Bronchial smooth muscle cell (primary cell): ENCODE measurements at places on chromosomes 3 and 15. TPM values are rescaled to one million over a fixed set of nuclear protein-coding genes. Genes with fewer than 3 reads are reported as not detected.

The ZWILCH gene
- total RNA-seq, result 7.8 and 10.7 TPM in 2 replicates

The SERPINI2 gene
- not detected in 2 replicates for total RNA-seq

The ATP13A5 gene
- not detected in 2 replicates for total RNA-seq

The AP3B2 gene
- 0.79 and 1.0 TPM in 2 replicates for total RNA-seq

The IGF2BP2 gene
- total RNA-seq, result 16.7 and 18.6 TPM in 2 replicates
